Foreskin melanocyte (primary cell): ENCODE measurements at places on chromosomes 5 and 9.

- DNase-seq: no peak
Measured at GRCh38 chr9:94973451-94973941, 247.0 kb downstream of the AOPEP start.

DNA sequence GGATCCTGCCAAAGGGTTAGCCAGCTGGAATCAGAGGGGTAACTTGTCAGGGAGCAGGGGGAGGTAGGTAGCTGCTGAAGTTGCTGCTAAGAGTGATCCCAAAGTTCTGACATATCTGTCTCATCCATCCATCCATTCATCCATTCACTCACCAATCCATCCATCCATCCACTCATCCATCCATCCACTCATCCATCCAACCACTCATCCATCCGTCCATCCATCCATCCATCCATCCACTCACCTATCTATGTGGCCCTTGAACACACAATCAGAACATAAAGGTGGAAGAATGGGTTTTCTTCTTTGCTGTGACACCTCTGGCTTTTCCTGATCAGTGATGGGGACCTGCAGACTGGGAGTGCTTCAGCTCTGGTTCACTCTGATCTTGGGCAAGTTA is 3.0 kb upstream of the C5orf52 start:
- DNase-seq: no peak

- peak; percentile 82 for DNase-seq
Measured at GRCh38 chr9:85858056-85858750, 82.7 kb upstream of the NAA35 start.

DNA sequence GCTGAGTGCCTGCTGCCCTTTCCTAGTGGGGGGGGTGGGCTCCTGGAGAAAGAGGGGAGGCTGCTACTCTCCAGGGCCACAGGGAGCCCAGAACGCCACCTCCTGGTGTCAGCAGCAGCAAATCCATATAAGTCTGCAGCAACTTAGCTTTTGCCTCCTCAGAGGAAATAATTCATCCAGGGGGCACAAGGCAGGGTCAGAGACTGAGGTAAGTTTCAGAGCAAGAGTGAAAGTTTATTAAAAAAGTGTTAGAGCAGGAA is 4.0 kb upstream of the CLPTM1L start:
- DNase-seq: no peak

DNA sequence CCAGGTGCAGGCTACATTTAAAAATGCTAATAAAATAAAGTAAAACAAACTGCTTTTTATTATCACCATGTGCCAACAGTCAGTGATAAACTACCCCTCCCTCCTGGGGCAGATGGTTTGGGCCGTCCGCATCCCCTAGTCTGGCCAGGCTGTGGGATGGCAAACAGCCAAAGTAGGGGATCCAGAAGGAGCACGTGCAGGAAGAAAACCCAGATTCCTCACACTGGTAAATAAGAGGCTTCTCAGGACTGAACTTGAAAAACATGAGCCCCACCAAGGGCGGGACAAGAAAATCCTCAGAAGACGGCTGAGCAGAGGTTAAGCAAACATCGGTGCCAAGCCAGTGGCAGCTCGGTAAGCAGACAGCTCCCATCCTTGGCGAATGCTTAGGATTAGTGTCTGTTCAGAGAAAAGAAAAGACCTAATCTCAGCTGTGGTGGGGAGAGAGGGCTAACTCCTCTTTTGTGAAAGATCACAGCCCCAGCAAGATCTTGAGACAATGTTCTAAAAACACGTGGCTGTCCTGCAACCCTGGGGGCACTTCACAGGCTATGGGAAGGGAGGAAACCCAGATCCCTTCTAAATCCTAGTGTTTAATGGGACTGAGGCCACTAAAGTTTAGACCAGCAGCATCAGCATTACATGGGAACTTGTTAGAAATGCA is 46.5 kb upstream of the GDNF start:
- DNase-seq: no peak

DNA sequence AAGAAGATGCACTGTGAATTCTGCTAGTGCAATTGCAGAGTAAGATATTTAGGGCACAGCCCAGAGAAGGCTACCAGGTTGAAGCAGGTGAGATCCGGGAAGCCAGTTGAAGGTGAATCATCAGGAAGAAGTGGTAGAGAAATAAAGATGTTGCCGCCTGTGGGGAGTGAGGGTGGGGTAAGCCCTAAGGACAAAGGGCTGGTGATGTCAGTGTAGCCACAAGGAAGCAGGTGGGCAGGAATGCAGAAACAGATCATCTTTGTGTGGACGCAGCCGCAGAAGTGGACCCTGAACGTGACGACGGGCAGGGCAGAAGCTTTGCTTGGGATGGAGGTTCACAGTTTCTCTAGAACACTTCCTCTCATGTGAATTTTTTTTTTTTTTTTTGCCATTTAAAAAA is 164.2 kb downstream of the ACTL7B start:
- DNase-seq: no peak

DNA sequence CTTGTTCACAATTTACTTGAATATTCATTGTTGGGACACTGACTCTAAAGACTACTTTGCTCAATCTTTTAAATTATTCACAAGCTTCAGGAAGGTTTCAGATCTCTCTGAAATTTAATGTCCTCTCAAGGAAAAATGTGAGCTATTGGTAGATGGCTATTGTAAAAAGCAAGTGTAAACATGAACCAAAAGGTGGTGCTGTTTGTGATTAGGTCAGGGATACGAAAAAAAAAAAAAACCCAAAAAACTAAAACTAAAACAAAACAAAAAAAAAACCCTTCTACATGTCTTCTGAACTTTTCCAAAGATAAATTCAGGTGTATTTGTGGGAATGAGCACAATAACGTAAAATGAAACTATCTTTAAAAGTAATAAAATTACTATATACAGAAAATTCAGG is 193.8 kb downstream of the SLF1 start:
- DNase-seq: no peak

DNA sequence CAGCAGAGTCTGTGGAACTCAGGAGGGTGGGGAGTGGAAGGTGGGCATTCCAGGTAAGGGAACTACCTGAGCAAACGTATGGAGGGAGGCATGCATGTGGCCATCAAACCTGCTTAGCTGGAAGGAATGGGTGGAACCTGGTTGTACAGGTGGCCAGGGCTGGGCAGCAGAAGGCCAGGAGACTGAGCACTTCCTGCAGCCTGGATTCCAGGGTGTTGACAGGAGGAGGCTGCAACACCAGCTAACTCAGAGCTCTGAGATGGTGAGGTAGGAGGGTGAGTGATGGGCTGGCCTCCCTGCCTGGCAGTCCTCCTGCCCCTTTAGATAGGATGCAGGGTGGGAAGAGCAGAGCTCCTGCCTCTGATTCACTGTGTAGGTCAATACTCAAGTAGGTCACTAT is 92.5 kb upstream of the CPEB4 start:
- DNase-seq: no peak

- DNase-seq: peak; percentile 35
Measured at GRCh38 chr5:54867310-54867944, 118.0 kb downstream of the ESM1 start.

DNA sequence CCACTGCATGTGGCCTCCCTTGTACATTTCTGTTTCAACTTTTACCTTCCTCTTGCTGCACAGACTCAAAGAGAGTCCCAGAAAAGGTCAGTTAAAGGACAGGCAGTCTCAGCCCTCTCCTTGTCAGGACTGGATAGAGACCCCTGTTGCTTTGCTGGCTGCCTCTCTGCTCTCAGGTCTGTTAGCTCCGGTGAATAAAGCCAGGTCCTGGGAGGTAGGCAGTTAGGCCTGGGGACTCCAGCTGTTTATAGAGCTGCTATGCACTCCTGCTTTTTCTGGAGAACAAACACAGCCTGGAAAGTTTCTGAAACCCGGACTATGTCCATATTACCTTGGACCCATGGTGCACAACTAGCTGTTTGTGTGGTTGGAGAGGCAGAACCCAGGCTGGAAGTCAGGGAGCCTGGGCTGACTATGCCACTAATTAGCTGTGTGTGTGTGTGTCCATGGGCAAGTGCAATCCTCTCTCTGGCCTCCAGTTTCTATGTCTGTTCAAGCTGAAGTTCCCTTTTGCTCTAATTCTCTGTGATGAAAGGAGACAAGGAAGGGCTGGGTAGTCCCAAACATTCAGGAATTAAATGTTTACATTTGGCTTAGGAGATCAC is 42.9 kb downstream of the GLRA1 start:
- DNase-seq: no peak

- no peak for DNase-seq
Measured at GRCh38 chr9:4792054-4792571, 631 bp upstream of the RCL1 start.

GRCh38 chr5:161846746-161847145 is 1.2 kb upstream of the GABRA1 start:
- peak; percentile 1 for DNase-seq

GRCh38 chr5:91332267-91333045 is 50.7 kb downstream of the ARRDC3 start:
- no peak for DNase-seq

DNA sequence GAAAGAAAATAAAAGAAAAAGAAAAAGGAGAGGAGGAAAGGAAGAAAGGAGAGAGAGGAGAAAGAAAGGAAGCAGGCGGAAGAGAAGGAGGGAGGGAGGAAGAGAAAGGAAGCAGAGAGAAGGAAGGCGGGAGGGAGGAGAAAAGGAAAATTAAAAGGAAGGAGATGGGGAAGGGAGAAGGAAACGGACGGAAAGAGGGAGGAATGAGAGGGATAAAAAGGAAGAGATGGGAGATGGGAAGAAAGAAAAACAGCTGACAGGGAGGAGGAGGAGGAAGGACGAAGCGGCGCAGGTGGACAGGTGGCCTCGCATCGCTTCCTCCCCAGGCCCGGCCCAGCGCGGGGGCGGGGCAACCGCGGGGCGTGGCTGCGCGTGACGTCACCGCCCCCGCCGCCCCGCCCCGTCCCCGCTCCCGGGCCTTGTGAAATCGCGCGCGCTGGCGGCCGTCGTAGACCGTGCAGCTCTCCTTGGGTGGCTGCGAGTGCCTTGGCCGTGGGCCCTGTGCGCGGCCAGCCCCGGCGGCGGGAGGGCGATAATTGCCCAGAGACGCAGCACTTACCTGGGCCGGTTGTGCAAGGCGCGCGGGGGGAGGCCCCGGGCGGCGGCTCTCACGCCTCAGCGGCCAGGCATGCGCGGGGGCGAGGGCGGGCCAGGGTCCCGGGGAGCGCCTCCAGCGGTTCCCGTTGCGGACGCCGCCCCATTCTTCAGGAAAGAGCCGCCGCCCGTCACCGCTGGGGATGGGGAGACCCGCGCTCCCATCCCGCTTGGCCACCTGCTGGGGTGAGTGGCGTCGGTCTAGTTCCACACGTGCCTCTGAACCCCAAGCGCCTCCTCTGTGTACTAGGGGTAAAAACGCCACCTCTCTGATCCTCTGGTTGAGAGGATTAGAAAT is 49.6 kb upstream of the FOXE1 start:
- DNase-seq: peak; percentile 2

- DNase-seq: no peak
Measured at GRCh38 chr5:166750376-166750775, 1541.1 kb upstream of the WWC1 start.

- DNase-seq: peak; percentile 88
Measured at GRCh38 chr5:96384353-96384752, 48.7 kb downstream of the PCSK1 start.

DNA sequence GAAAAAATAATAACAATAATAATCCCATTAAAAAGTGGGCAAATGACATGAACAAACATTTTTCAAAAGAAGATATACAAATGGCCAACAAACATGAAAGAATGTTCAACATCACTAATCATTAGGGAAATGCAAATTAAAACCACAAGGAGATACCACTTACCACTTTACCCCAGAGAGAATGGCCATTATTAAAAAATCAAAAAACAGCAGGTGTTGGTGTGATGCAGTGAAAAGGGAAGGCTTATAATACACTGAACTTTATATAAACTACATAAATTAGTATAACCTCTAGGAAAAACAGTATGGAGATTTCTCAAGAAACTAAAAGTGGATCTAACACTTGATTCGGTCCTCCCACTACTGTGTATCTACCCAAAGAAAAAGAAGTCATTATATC is 81.9 kb downstream of the DROSHA start:
- DNase-seq: no peak

DNA sequence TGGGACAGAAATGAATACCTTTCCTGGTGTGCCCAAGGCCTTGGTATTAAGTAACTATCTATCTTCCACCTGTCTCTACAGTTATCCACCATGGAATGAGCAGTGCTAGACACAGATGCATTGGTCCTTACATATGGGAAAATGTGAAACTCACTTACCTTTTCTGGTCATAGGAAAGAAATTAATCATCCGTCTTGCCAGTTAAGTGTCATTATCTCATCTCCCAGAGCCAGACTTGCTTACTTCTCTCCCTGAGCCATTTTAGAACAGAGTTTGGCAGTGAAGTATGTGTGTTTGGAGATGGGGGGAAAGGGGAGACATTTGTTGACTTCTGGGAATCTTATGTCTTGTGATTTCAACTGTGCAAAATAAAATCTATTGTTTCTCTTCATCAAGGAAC is 1211.0 kb upstream of the CDH6 start:
- DNase-seq: no peak

GRCh38 chr5:77846422-77847128 is 70.4 kb upstream of the TBCA start:
- no peak for DNase-seq

GRCh38 chr5:51194671-51195070 is 188.6 kb upstream of the ISL1 start:
- no peak for DNase-seq

- DNase-seq: no peak
Measured at GRCh38 chr9:94936419-94936818, 209.9 kb downstream of the AOPEP start.

DNA sequence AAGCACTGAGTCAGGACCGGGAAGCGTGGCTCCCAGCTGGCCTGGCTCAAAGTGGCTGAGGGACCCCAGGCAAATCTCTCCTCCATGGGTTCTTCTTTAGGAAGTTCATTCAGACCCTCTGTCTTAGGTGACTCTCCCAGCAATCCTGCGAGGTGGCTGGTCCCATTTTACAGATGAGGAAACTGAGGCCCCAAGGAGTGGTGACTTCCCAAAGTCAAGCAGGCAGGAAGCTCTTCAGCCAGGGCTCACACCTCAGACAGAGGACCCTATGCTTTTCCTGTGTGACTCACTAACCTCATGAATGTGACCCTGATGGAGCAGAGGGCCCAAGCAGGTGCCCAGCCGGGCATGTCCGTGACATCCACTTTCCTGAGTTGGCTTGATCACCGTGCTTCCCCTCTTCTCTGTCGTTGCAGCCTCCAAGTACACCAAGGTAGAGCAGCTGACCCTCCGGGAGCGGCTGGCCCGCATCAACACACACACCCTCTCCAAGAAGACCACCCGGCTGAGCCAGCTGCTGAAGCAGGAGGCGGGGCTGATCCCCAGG is 36.5 kb downstream of the ARHGEF37 start:
- no peak for DNase-seq

DNA sequence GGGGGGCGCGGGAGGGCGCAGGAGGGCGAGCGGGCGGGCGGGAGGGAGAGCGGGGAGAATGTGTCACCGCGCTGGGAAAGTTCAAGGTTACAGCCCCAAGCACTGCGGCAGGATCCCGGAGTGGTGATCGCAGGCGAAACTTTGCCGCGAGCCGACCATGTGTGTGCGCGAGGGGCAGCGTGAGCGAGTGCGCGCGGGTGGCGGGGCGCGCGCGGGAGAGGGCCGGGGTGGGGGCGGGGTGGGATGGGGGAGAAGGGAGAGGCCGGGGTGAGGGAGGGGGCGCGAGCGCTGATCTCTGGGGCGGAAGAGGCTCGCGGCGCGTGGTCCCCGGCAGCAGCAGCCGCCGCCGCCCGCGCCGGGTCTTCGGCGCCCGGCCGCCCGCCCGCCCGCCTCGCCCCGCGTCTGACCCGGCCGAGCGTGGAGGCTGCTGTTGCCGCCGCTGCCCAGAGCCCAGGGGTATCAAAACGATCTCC is at the start of gene NFIB:
Gene NFIB, minus strand, starts transcription at position 191 of the 473 bp plus-strand sequence. CDS start 630 bp downstream, outside the sequence.
- DNase-seq: no peak
